ENCODE measurements at places on chromosomes 11 and 22. TPM values are rescaled to one million over a fixed set of nuclear protein-coding genes. Genes with fewer than 3 reads are reported as not detected.

DNA sequence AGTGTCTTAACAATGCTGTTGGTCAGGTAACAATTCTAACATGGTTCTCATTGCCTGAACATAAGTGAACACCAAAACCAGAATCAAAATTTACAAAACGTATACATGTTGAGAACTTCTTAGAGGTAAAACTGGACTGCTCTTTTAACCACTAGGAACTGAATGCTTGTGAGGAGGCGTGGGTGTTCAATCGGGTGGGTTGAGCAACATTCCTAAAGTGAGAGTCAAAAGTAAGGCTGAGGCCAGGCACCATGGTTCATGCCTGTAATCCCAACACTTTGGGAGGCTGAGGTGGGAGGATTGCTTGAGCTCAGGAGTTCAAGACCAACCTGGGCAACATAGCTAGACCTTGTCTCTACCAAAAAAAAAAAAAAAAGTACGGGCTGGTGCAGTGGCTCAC, 11.5 kb downstream of the PPME1 start:
- H3K4me3 ChIP-seq, result no peak overlapping the region
- DNase-seq, result no peak
- H3K4me1 ChIP-seq, result no peaks in the 10 kb centered on the region

DNA sequence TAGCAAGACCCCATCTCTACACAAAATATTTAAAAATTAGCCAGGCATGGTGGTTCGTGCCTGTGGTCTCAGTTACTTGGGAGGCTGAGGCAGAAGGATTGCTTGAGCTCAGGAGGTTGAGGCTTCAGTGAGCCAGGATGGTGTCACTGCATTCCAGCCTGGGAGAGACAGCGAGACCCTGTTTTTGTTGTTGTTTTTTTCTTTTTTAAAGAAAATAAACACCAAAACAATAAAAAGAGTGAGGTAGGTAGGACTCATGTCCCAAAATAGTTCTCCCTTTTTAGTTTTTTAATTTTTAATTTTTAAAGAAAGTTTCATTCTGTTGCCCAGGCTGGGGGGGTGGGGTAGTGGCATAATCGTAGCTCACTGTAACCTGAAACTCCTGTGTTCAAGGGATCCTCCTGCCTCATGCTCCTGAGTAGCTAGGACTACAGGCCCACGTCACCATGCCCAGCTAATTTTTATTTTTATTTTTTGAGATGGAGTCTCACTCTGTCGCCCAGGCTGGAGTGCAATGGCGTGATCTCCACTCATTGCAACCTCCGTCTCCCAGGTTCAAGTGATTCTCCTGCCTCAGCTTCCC, 25.5 kb upstream of the MALAT1 start:
- H3K27me3 ChIP-seq, result no peaks in the 10 kb centered on the region
- H3K4me3 ChIP-seq, result no peak overlapping the region
- peaks cover 36% of the 10 kb centered on the region for H3K4me1 ChIP-seq
- no peak for DNase-seq
- peak overlapping the region; percentile 84 for H3K27ac ChIP-seq

DNA sequence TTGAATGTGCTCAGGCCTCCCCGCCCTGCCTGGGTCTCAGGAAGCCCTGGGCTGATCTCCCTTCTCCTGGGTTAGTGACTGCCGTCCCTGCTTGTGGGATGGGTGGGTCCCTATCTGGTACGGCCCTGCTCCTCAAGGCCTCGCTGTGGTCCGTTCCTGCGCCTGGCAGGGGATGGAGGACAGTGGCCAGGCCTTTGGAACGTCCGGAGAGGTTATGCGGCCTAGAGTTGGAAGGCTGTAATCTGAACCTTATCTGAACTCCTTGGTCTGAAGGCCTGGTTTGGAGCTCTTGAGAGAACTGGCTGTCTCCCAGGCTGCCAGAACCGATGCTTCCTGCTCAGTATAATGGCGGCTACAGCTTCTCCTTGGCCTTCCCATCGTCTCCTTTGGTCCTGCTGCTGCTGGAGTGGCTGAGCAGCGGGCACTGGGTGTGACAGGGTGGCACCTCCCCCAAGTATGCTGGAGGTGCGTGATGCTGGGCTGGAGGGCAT, 72.8 kb downstream of the FLI1 start:
- DNase-seq, result no peak
- no peaks in the 10 kb centered on the region for H3K4me1 ChIP-seq
- no peak overlapping the region for H3K27ac ChIP-seq
- no peak overlapping the region for H3K4me3 ChIP-seq
- H3K27me3 ChIP-seq, result no peaks in the 10 kb centered on the region
- no peaks in the 10 kb centered on the region for H3K36me3 ChIP-seq

TYR gene
- not detected for total RNA-seq

TMX2 gene
- 86.0 TPM for total RNA-seq

- no peaks in the 10 kb centered on the region for H3K36me3 ChIP-seq
- no peak overlapping the region for H3K27ac ChIP-seq
- no peaks in the 10 kb centered on the region for H3K4me1 ChIP-seq
- DNase-seq, result no peak
- no peak overlapping the region for H3K4me3 ChIP-seq
Measured at GRCh38 chr11:17603056-17603825, 56.2 kb downstream of the OTOG start.

- H3K27me3 ChIP-seq, result no peaks in the 10 kb centered on the region
- DNase-seq, result no peak
- H3K27ac ChIP-seq, result no peak overlapping the region
- no peaks in the 10 kb centered on the region for H3K4me1 ChIP-seq
Measured at GRCh38 chr11:134994431-134994830, 582.4 kb upstream of the B3GAT1 start.

LYVE1 gene
- total RNA-seq, result 26.1 TPM

GRCh38 chr22:42994917-42995562, 19.9 kb downstream of the PACSIN2 start:
- H3K4me1 ChIP-seq, result peaks cover 19% of the 10 kb centered on the region
- H3K27me3 ChIP-seq, result no peaks in the 10 kb centered on the region
- H3K4me3 ChIP-seq, result peak overlapping the region; percentile 31

DNA sequence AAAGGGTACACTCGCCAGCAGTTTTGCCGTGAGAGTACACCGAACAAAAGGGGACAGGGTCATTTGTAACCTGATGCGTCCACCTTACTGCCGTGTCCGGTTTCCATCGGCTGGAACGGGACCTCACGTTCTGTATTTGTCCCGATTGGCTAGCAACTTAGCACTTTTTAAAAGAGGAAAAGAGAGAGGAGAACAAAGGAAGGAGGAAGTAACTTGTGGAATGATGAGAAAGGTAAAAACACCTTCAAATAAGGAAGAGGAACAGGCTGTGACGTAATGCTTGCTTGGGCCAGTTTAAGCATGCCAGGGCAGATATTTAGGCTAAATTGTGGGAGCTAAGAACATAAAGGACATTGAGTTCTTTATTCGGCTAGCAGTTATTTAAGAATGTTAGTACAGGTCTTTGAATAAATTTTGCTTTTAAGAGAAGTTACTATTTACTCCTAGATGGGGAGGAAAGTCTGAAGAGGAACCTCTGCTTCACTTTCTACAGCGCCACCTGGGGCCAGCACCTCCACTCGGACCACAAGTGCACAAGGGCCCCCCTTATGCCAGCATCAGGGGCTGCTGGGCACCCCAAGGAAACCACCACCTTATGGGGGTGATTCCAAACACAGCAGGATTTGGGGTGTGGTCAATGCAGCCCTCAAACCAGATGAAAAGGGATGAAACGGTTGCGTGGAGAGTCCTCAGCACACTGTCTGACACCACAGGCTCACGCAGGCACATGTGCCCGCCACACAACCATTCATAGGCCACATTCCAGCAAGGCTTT, 5.8 kb downstream of the ARSA start:
- peak overlapping the region; percentile 82 for H3K27ac ChIP-seq
- H3K27me3 ChIP-seq, result no peaks in the 10 kb centered on the region
- H3K4me1 ChIP-seq, result peaks cover 50% of the 10 kb centered on the region
- no peaks in the 10 kb centered on the region for H3K36me3 ChIP-seq
- DNase-seq, result peak; percentile 71

MS4A15 gene
- total RNA-seq, result 0.54 TPM

Data from Peyer's patch (tissue), 4 donors.